ENCODE measurements at places on chromosomes 3 and 15.

GRCh38 chr3:35383719-35384555 is 255.4 kb upstream of the ARPP21 start:
- peak; percentile 24 for DNase-seq

DNA sequence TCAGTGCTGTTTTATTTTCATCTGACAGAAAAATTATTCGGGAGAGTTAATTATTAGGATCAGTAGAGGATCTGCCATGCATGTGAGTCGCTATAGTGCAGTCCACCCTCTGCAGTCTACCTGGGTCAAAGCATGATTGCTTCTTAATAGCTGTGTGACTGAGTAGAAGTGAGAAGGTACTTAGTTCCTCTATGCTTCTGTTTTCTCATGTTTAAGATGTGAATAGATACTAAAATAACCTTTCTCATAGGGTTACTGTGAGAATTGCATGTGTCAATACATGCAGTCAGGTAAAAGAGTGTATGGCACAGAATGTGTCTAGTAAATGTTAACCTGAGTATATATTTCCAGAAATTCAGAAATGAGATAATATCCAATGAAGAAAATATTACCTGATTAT is 435.7 kb downstream of the NAALADL2 start:
- no peak for DNase-seq

DNA sequence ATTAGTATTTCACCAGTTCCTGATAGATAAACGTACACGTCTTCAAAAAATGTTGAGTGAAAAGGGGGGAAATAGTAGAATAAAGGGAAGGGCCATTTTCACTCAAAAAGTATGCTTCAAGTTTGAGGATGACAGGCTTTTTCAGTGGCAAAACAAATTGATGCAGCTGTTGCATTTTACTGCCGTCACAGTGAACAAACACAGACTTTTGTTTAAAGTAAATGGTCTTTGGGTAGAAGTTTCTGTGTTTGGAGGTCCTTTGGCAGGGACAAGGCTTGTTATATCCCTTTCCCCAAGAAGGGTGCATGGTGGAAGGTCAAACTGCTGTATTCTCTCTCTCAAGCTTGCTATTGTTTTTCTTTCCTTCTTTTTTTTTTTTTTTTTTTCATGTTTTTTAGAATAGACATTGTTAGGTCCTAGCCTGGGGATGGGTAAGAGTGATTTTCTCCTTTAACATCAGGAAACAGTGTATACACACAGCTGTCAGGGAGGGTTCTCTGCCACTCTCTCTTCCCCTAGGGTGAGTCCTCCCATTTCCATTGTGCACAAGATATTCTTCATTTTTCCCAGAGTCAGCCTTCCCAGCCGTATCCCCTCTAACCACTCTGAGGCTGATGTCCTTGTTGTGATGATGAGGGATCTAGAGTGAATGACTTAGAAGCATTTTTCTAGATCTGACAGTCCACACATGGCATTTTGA is 6.6 kb upstream of the SUCNR1 start:
- DNase-seq: no peak

DNA sequence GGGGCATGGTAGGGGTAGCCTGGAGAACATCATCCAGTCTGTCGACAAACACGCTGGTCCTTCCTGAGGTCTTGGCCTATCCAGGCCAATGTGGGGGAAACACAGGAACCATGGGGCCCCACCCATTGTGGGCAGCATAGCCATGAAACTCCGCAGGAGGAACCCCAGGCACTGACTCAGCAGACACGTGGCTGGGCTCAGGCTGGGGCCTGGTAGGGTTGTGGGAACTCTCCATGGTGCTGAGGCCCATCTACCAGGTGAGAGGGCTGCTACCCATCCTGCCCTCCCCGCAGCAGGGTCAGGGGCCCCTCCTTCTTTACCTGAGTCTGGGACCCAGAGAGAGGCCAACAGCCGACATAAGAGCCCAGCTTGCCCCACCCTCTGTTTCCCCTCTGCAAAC is 22.6 kb upstream of the CACNA2D2 start:
- no peak for DNase-seq

DNA sequence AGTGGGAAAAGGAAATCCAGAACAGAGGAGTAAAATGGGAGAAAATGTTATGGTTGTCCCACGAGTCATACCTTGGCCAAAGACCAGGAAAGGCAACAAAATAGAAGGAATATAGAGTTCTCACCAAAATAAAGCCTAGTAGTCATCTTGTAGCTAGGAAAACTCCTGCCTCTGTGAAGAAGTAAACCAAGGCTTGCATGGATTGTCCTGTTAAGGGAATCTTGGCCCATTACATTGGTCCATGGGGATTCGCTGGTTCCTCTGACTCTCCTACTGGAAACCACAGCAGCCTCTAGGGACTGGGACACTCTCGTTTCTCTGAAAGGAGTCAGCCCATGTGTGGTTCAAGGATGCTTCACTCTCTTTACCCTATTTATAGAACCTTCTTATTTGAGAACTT is 62.9 kb upstream of the FNDC3B start:
- no peak for DNase-seq

GRCh38 chr3:99686955-99687612 is 48.7 kb downstream of the COL8A1 start:
- peak; percentile 7 for DNase-seq

DNA sequence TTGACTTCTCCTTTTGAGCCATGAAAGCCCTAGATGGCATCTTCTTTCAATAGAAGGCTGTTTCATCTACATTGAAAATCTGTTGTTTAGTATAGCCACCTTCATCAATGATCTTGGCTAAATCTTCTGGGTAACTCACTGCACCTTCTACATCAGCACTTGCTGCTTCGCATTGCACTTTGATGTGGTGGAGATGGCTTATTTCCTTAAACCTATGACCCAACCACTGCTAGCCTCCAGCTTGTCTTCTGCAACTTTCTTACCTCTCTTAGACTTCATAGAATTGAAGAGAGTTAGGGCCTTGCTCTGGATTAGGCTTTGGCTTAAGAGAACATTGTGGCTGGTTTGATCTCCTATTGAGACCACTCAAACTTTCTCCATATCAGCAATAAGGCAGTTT is 189.8 kb downstream of the PLCL2 start:
- DNase-seq: no peak

GRCh38 chr3:129890125-129890524 is 3.4 kb downstream of the TMCC1 start:
- no peak for DNase-seq

- no peak for DNase-seq
Measured at GRCh38 chr3:101701696-101702634, 15.4 kb upstream of the RPL24 start.

DNA sequence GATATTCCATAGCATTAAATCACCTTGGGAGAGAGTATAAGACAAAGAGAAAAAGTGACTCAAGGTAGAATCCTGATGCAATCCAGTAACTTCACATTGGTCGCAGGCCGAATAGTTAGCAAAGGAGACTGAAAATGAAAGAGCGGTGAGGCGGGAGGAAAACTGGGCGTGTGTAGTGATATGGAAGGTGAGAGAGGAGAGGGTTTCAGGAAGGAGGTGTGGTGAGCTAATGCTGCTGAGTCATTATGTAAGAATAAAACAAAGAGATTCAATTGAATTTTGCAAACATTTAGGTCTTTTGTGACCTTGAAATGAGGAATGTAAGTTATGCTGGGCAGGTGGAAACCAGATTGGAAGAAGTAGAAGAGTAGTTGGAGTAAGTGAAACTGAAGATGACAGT is 235.3 kb downstream of the C3orf38 start:
- no peak for DNase-seq

- peak; percentile 65 for DNase-seq
Measured at GRCh38 chr3:149610351-149611105, 47.3 kb downstream of the WWTR1 start.

DNA sequence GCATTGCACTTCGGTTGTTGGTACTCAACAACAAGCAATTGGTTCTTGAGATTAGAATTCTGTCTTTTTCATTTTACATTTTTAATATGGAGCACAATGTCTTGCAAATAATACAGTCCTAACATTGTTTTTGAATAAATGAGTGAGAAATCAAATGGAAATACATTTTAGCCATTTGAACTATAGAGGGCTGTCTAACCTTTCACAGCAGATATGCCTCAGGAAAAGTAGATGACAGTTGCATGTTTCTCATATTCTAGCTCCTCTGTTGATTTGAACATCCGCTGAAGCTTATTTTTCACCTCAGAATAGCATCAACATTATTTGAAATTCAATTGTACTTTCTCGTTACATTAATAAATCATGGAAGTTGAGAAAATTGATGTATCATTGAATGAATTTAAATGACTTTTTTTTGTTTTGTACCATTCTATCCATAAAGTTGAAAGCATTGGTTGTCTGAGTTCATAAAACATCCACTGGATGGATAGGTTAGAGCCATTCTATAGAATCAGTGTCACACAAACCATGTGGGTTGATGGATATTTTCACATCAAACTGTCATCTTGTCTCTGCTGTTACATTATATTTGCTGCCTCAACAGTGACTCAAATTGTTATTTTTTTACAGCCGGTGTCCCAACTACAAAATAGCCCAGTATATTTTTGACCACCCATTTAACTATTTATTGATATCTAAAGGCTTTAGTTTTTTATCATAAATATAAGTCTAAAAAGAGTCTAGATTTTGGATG is 928.3 kb downstream of the NSUN3 start:
- no peak for DNase-seq

GRCh38 chr15:58631319-58631718 is 118.2 kb downstream of the ADAM10 start:
- no peak for DNase-seq

GRCh38 chr15:31570591-31570990 is 244.0 kb downstream of the KLF13 start:
- DNase-seq: no peak

- DNase-seq: no peak
Measured at GRCh38 chr3:62562596-62562995, 189.2 kb upstream of the FEZF2 start.

DNA sequence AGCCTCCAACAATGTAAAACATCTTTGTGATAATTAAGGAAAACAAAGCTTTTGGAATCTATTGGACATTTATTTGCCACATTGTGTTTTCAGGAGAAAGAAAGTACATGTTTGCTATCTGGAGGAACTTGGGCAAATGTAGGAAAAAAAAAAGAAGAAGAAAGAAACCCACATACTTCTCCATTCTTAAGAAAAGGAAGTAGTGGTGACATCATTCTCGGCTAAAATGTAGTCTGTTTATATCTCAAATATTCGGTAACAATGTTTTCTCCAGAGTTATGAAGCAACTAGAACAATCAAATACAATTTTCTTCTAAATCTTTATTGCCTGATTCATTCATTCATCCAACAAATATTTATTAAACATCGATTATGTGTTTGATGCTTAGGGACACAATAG is 2.3 kb upstream of the TGFBR2 start:
- DNase-seq: no peak

DNA sequence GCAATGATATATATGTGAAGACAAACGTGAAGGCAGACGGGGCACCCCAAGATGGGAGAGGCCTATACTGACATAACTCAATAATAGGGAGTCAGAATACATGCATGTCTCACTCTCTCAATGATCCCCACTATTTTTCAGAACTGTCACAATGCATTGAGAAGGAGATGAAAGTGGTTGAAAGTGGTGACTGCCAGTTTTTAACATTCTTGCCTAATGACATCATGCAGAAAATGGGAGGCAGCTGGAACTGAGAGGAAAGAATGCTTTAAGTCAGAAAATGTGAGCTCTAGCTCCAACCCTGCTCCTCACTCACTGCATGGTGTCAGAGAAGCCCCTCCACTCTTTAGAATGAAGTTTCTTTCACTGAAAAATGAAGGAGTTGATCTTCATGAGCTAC is 55.3 kb upstream of the P2RY1 start:
- DNase-seq: no peak

GRCh38 chr3:32421991-32422859 is 30.6 kb downstream of the CMTM7 start:
- no peak for DNase-seq

DNA sequence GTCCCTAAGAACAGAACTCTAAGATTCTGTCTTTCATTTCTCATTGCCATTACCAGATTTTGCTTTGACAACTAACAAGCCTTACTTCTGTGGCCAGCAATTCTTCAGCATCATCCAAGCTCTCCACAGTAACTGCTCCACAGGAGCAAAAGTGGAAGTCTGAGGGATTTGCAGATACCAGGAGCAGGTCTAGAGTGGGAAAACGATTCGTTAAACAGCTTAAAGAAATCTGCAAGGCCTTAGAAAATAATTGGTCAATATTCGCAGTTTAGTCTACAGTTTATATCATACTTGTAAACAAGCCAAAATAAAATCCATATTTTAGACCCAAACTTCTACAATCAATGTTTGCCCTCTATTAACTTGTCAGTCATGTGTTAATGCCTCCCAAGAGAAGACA is 24.1 kb downstream of the MYH15 start:
- peak; percentile 32 for DNase-seq

- peak; percentile 15 for DNase-seq
Measured at GRCh38 chr3:42428830-42429229, 18.4 kb upstream of the LYZL4 start.

GRCh38 chr15:67134067-67134838 is 68.9 kb downstream of the SMAD3 start:
- no peak for DNase-seq

DNA sequence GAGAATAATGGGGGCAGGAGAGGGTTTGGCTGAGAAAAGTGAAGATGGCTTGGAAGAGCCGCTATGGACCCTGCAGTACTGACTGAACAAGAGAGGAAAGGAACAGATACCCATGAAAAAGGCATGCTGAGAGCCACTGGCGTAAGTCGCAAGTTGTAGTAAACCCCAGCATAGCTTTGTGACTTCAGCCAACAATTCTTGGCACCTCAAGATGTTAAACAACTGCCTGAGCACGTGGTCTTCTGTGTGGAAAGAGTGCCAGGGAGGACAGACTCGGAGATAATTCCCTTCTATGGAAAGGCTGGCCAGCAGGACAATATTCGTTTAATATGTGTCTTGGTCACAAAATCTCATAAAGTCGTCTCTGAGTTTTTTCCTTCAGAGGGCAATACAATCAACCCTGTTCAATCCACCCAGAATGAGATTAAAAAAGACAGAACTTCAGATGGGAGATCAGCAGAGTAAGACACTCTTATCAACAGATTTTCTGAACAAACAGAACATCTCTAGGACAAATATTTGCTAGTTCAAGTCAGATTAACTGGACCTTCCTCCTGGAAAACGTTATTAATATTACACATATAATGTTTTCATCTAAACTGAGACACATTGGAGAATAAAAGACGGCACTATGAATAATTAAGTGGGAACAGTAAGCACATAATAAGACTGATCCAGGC is 49.2 kb downstream of the NEK10 start:
- DNase-seq: no peak

- DNase-seq: no peak
Measured at GRCh38 chr3:148083526-148084182, 614.0 kb upstream of the AGTR1 start.

DNA sequence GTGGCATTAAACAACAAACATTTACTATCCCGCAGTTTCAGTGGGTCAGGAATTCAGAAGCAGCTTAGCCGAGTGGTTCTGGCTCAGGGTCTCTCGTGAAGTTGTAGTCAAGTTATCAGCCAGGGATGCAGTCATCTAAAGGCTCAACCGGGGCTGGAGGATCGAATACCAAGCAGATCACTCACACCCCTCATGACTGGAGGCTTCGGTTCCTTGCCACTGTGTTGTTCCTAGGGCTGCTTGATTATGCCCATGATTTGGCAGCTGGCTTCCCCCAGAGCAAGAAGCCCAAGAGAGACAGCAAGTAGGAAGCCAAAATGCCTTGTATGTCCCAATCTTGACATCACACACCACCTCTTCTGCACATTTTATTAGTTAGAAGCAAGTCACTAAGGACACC is 33.9 kb upstream of the CDCP1 start:
- no peak for DNase-seq

GRCh38 chr3:37986479-37987314 is 3.9 kb upstream of the VILL start:
- no peak for DNase-seq

All from putamen (tissue), 1 donor.